ENCODE measurements at places on chromosomes 7 and 10. TPM values are rescaled to one million over a fixed set of nuclear protein-coding genes. Genes with fewer than 3 reads are reported as not detected.

DNA sequence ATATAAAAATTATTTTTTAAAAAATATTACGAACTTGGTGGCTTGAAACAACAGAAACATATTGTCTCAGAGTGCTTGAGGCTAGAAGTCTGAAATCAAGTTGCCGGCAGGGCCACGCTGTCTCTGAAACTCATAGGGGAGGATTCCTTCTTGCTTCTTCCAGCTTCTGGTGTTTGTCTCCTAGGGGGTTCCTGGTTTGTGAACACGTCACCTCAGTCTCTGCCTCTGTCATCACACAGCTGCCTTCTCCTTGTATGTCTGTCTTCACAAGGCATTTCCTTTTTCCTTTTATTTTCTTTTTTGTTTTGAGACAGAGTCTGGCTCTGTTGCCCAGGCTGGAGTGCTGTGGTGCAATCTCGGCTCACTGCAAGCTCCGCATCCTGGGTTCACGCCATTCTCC, 12.7 kb upstream of the SNX8 start:
- DNase-seq = no peak

GRCh38 chr7:77667459-77668086, 28.7 kb upstream of the RSBN1L start:
- DNase-seq = no peak

GRCh38 chr10:63068246-63068645, 64.9 kb upstream of the NRBF2 start:
- DNase-seq = no peak

GRCh38 chr7:49443515-49443914, 329.9 kb upstream of the VWC2 start:
- no peak for DNase-seq

The ADAMTS14 gene
- not detected for total RNA-seq

The MYPN gene
- not detected for total RNA-seq

All from thoracic aorta (tissue), 2 donors.